ENCODE measurements at places on chromosomes 3 and 15.

- no peak for DNase-seq
Measured at GRCh38 chr15:76987896-76988860, 6.7 kb upstream of the PSTPIP1 start.

- DNase-seq: no peak
Measured at GRCh38 chr3:143830063-143830462, 18.2 kb downstream of the SLC9A9 start.

DNA sequence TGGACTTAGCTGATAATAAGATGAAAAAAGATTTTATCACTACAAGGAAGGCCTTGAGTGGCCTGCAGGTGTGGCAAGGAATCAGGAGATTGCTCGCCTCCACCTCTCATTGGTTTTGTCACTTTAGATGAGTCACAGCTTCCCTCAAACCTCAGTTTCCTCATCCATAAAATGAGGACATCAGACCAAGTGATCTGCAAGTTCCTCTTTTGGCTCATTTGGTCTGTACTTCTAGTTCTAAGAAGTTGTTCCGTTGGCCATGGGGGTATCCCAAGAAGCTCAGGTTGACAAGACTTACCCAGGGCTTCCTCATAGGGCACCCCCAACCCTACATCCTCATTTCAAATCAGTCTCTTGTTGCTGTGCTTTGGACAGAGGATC, 254.1 kb downstream of the UACA start:
- no peak for DNase-seq

GRCh38 chr3:46060551-46060950, 33.3 kb upstream of the XCR1 start:
- DNase-seq: no peak

GRCh38 chr3:151262871-151263525, 15.3 kb downstream of the P2RY14 start:
- no peak for DNase-seq

DNA sequence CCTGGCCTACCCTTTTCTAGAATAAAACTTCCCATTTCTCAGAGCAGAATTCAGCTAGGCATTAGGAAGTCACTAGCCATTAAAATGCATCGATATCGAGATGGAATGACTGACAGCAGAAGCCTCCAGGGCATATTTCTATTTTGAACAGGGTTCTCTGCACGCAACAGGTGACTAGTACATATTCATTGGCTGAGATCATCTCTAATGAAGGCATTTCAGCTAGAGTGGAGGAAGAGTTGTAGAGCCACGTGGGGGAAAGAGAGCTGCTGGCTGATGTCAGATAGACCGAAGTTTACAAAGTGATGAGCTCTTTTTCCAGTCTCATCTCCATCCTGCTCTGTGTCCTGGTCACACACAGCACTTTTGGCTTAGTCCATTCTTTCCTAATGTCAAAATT, 7.5 kb downstream of the TMEM40 start:
- DNase-seq: no peak

- DNase-seq: no peak
Measured at GRCh38 chr3:177545964-177546363, 348.7 kb upstream of the TBL1XR1 start.

DNA sequence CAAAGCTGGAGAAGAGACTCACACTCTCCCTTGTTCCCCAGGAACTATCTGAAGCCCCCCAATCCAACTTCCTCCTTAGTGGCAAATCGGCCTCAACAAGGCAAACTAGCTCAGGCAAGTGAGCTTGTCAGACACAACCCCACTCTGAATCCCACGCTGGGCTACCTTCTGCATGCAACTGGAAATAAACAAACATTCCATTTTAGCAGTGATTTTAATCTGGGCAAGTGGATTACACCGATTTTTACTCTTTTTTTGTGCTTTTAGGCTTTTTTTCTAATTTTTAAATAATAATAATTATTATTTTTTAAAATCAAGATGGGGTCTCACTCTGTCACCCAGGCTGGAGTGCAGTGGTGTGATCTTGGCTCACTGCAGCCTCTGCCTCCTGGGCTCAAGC, 2.9 kb upstream of the NOX5 start:
- DNase-seq: no peak

- DNase-seq: no peak
Measured at GRCh38 chr3:145144361-145144760, 1016.6 kb downstream of the PLOD2 start.

DNA sequence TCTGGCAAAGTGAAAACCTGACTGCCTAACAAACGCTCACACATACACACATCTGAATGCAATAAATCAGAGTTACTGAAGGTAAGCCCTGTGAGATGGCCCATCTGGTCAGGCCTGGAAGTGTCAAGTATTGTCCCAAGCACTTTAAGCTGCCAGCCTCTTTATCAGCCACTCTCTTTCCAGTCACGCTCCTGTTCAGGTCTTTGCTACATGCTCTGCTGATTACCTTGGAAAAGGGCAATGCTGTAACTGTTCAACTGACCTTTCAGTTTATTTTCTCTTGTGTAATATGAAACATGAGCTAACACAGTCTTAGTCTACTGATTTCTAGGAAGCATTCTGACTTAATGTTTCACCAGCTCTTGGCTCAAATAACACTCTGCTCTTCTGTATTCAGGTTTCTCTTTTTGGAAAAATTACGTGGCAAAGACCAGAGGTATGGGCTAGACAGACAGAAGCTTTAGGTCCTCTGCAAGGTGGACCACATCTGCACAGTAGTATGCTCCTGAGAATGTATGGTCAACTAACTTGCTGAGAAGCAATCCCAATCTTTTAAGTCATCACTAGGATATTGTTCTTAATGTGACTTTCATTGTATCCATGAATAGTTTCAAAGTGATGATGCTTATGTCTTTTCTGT, 44.5 kb downstream of the GBE1 start:
- DNase-seq: no peak

GRCh38 chr15:77580996-77581682, 51.6 kb downstream of the LINGO1 start:
- DNase-seq: peak; percentile 13

- no peak for DNase-seq
Measured at GRCh38 chr15:55327387-55327786, 8.4 kb downstream of the PIGB start.

DNA sequence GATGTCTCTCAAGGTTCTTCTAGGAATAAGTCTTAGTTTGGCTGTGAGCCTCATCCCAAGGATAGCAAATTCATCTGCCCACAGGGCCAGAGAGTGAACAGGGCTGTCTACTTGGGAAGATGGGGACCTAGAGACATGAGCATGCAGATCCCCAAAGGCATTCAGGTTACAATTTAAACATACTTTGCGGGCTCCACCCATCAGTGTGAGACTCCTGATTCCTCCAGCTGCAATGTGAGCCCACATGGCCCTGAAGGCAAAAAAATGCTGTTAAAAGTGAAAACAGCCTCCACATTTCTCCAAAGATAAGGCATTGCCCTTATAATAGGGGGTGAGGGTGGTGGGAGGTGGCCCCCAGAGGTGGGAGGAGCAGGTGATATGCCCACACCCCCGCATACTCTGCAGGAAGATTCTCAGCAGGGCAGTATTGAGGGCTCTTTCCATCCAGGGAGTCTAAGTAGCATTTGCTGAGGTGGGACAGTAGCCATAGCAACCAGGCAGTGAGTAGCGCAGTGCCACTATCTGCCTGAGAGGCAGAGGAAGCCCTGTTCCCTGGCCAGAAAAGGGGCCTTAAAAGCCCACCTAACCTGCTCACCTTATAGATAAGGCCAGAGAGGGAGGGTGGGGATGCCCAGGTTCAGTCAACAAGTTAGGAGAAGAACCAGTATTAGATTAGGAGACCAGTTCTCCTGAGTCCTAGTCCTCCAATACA, 31.2 kb downstream of the TGM4 start:
- no peak for DNase-seq

DNA sequence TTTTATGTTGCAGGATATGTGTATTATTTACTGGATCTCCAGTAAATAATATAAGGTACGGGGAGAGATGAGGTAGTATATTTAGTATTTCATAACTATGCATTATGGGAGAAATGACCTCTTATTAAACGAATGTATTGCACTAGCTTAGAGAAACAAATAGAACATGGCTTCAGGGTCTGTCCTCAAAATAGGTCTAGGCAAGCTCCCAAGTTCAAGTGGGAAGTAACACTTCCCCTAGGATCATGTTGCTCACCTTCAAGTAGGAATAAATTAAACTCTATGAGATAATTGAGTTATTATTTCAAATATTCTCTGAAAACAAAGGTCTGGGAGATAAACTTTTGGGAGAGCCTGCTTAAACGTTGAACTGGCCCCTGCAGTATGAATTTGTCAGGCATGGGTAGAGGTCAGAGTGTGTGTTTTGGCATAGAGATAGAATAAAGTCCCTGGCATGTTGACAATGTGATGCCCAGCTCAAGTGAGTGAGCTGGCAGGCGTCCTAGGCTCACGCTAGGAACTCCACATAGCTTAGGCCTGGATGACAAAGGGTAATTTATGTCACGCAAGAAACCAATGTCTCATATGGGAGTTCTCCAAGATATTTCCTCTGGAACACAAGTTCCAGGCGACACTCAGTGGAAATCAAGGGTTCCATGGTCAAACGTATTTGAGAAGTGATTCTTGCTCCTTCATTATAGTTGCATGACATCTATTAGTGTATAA, 236.8 kb downstream of the CACNA2D3 start:
- peak; percentile 76 for DNase-seq

- DNase-seq: peak; percentile 1
Measured at GRCh38 chr15:88878720-88879184, 16.6 kb downstream of the HAPLN3 start.

GRCh38 chr15:52441841-52442240, 86.8 kb downstream of the MYO5A start:
- no peak for DNase-seq

- no peak for DNase-seq
Measured at GRCh38 chr3:188497021-188497420, 343.1 kb downstream of the LPP start.
